ENCODE measurements at places on chromosomes 7 and 10.

DNA sequence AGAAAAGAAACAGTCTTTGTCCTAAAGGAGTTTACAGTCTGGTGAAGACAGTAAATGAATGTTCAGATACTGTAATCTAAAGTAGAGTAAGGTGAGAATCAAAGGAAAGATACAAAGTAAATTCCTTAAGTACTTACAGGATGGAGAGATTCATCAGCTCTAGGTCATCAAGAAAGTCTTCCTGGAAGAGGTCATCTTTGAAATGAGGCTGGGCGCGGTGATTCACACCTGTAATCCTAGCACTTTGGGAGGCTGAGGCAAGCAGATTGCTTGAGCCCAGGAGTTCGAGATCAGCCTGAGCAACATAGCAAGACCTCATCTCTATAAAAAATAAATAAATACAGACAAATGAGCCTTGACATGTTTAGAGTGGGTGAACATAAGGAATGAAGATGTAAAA, 18.3 kb downstream of the FHIP2A start:
- no peak for DNase-seq

DNA sequence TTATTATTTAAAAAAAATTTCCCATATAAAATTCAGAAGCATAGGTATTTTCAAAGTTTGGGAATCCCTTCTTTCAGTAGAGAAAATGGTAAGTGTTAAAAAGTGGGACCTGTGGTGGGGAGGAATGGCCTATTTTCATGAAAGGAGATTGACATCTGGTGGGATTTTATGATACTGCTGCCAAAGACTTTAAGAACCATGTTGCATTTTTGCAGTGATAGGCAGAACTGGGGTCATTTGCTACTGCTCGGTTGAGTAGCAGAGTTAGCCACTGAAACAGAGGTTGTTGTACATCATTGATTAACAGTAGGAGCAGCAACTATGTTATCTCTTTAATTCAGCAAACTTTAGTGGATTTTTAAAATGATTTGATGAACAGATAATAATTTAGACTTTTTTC, 4.4 kb downstream of the BICC1 start:
- DNase-seq: no peak

DNA sequence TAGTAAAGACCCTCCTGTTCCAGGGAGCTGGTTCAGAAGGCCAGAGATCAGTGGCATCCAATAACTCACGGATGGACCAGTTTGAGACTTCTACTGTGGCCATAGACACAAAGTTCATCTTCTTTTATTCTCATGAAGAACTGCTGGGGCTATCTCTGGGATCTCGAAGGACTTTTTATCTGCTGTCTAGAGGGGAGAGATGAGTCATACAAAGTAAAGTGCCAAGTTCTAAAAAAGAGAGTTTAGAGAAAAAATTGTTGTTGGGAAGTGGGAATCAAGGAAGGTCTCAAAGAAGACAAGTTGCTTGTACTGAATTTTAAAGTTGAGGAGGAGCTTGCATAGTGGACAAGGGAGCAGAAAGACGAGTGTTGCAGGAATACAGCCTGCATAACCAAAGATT, 8.0 kb upstream of the FAM221A start:
- no peak for DNase-seq

- DNase-seq: no peak
Measured at GRCh38 chr7:147909431-147910148, 681.0 kb upstream of the C7orf33 start.

- no peak for DNase-seq
Measured at GRCh38 chr10:99394256-99394655, 36.2 kb downstream of the GOT1 start.

DNA sequence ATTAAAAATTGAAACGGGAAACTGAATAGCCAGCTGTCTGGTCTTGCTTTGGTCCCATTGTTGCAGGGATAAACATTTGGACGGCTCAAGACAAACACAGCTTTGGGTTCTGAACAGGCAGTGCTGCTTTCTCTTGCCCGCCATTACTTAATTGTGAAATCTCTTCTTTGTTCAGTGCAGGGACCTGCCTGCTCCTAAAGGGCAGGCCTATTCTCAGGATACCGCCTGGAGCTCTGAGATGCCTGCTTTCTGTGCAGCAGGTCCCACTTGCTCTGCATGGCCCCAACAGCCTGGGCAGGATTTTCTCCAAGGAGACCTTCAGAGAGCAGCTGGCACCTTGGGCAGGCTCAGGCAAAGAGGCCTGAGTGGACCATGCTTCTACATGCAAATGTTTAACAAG, 237.6 kb downstream of the KCNMA1 start:
- DNase-seq: no peak

DNA sequence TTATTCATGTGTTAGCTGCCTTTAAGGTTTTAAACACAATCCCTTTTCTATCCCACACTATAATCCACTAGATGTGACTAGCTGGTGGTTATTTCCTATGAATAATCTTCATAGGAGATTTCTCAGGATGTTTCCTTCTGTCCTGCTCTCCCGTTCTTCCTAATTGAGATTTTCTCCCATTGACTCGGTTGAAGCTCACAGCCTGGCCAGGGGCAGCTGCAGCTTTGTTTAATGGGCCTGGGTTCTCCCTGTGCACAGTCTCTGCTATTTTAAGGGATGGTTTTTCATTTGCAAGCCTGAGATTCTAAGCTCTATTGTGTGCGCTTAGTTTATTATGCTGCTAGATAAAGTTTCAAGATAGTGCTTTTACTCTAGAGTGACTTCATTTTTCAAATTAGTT, 283.4 kb upstream of the AOAH start:
- no peak for DNase-seq

DNA sequence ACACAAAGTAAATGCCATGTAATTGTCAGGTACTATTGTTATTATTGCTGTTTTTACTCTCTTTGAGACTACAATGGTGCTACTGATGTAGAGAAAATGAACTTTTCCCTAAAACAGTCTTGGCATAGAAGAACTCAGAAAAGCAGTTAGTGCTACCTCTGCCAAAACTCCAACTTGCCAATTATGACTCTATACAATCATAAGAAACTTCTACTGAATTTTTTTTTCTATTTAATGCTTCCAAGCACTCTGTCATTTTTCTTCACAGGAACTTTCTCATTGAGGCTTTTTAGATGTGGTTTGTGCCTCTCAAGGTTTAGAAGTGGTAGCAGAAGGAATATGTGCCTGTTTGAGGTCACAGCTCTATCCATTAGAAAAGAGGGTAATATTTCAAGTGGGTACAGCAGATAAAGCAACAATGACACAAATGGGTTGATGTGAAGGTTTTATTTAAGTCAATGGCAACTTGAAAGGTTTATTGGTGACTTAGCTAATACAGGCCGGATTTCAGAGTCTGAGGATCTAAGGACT, 64.0 kb upstream of the FERD3L start:
- no peak for DNase-seq

DNA sequence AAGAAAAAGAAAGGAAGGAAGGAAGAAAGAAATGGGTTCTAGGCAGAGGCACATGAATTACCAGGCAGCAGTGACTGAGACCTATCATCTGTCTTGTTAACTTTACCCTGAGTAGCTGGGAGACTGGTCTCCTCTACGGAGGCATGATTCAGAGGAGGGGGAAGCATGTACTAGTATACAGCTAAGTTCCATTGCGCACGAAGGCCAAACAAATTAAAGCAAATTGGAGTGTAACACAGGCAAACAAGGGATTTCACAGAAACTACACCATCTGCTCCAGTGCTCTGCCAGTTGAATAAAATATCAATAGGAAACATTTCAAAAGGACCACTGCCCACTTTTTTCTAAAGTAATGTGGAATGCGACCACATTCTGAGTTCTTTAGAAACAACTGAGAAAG, 65.9 kb upstream of the RSU1 start:
- no peak for DNase-seq

- DNase-seq: no peak
Measured at GRCh38 chr10:77321838-77322237, 315.8 kb downstream of the KCNMA1 start.

GRCh38 chr7:120028636-120029035, 244.3 kb upstream of the KCND2 start:
- DNase-seq: no peak

GRCh38 chr10:86372119-86372783, 5.7 kb upstream of the GRID1 start:
- no peak for DNase-seq

- DNase-seq: no peak
Measured at GRCh38 chr7:101352920-101353308, 9.8 kb upstream of the COL26A1 start.

- no peak for DNase-seq
Measured at GRCh38 chr10:32061440-32061839, 5.2 kb upstream of the KIF5B start.

- no peak for DNase-seq
Measured at GRCh38 chr10:98101366-98101765, 33.1 kb upstream of the R3HCC1L start.

DNA sequence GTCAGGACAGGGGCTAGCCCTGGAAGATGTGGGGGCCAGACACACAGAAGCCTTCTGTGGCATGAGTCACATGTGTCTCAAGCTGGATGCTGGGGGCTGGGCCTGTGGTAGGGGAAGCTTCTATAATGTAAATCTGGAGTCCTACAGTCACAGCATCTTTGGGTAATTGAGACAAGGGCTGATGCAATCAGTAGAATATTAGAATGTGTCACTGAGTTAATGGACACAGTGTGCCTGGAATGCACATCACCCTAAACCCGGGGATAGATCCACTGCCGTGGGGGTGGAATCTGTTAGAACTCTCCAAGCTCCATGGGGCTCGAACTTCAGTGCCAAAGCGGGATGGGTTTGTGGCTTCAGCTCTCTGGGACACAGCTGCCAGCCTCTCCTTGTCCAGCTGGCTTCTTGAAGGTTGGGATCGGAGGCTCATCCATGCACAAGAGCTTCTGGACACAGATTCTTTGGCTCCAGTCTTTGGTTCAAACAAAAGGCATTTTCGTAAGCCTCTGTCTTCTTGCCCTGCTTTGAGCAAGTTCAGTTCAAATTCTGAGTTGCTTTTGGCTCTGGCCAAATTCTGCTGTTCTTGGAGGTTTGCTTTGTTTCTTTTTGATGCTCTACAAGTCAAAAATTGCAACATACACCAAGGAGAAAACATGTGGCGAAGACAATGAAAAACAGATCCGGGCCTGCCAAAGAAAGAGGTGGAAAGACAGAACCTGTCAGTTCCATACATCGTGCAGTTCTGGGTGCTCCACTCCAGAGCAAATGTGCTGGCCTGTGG, 194.8 kb upstream of the ZNF32 start:
- no peak for DNase-seq

DNA sequence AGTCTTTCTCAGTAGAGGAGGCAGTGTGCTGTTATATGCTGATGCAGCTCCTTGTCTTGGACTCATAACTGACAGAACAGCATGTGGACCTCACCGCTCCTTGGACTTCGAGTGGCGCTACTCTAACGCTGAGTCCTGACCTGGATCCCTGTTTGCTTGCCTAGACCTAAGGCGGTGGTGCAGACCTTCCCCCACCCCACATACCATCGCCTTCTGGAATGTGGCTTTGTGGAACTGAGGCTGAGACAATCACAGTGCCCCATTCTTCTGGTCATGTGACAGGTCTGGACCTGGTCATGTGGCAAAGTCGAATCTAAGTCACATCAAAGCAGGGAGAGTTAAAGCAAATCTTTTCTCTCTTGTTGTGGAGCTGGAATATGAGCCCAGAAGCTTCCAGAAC, 190.7 kb upstream of the MKI67 start:
- DNase-seq: no peak

DNA sequence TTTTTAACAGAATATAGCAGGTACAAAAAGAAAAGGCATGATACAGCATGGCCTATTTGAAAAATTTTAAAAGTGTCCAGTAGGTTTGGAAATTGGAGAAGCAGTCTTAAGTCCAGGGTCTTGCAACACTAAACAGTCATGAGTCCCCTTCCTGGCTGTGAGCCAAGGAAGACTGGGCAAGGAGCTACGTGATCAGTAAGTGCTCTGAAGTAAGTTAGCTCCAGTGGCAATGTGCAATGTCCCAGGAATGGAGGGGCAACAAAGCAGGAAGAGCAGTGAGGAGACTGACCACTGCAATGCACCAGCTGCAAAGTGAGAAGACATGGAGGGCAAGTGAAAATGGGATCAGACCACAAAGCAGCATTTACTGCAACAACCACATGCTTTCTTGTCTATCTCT, 72.9 kb upstream of the GRID1 start:
- DNase-seq: peak; percentile 11

DNA sequence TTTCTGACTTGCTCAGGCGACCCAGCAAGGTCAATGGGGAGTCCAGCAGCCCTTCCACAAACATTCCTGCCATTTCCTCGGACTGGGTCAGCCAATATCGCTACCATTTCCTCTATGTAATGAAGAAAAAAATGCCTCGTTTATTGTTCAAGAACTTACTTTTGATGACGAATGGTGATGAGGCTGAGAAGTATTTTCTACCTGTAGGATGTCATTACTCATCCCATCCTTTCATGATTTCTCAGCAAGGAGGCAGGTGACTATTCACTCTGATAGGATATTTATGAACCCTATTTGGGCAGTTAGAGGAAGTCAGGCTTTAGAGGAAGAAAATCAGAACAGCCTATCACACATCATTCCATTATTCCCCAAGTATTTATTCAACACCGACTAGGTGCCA, 178.6 kb downstream of the FANK1 start:
- DNase-seq: no peak

All from CD4-positive, alpha-beta T cell treated with Interleukin-6 for 4 hours (primary cell).